ENCODE measurements at places on chromosomes 16 and 17.

DNA sequence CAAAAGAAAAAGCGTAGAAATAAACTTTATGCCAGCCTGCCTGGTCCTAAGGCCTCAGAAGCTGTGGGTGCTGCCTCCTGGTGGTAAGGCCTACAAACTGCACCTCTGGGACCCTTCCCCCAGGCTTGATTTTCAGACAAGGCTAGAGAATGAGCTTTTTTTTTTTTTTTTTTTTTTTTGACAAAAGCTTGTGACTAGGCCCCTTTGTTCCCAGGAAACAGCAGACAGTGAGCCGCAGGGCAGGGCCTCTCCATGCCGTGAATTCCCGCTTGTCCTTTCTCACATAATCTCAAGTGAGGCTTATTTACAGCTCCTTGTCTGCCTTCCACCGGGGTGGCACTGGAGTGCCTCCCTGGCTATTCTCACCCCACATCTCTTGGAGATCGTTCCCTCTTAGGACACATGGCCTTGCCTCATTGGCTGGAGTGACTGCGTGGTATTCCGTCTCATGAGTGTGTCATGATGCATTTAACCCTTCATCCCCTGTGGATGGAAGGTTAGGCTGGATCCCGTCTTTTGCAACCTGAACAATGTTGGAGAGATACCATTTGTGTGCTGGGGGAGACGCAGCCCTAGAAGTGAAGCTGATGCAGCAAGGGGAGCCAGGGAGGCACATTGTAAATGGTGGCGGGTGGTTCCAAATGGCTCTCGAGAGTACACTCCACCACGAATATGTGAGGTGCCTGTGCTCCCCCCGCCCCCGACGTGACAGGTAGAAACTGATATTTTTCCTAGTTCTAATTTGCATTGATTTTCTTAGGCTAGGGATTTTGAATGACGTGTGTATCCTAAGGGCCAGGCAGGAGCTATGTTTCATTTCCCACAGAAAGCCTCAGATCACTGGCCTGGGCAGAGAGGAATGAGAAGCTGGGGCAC, 49.6 kb downstream of the USP22 start:
- DNase-seq, result peak; percentile 95

DNA sequence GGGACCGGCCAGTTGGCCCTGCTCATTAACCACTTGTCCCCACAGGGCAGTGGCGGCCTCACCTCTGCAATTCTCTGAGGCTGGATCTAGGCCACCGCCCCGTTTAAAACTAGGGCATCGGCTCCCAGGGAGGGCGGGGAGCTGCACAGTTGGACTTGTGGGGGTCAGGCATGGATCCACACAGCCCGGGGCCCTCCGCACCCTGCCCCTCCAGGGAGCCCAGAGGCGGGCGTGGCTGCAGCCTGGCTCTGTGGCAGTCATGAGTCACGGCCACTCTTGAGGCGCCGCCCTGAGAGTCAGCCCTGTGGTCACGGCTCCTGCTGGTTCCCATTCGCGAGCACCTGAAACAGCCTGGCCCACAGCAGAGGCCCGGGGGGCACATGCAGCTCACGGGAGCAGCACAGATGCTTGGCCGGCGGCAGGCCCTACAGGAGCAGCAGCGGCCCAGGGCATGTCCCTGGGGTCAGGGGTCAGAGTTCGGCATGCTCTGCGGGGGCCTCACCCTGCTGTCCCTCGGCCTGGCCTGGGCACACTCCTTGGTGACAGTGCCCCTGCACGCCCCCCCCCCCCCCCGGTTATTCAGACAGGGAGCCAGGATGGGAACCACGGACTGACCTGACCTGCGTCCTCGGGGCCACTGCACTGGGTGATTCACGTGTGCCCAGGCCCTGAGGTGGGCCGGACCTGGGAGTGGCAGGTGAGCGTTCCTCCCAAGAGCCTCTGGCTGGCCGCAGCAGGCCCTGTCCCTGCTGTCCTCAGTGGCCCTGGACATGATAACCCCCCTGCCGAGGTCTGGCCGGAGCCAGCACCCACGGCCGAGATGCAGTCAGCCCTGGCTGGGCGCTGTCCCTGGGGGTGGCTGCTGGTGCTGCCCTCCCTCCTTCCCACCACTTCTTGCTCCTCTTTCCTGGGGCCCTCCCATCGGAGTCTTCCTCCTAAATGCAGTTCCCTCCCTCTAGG, 8.2 kb downstream of the CAPN15 start:
- peak; percentile 97 for DNase-seq

DNA sequence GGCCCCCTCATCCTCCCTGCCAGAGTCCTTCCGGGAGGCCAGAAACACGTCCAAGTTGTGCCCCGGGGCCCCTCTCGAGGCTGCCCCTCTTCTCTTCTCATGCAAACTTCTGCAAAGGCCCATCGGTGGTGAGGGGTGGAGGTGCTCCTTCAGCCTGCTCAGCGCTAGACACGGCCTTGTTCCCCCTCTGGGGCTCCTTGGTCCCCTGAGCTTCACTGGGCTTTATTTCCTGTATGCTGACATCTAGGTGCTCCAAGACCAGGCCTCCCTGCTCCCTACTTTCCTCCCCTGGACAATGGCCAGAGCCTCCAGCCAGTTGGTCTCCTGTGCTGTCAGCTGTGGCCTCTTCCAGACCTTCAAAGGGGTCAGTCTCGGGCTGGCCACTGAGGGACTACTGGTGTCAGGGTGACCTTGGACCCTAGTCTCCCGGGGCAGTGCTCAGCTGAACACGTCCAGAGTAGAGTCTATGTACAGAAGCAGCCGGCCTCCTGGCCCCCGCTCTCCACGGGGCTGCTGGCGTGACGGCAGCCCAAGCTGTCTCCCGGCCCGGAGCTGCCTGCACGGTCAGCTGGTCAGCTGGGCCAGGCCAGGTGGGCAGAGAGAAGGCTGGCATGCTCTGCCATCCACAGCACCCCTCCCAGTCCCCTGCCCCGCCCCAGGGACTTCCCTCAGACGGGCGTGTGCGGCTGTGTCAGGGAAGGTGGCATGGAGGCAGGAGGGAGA, 1.7 kb upstream of the PRR35 start:
- no peak for DNase-seq

DNA sequence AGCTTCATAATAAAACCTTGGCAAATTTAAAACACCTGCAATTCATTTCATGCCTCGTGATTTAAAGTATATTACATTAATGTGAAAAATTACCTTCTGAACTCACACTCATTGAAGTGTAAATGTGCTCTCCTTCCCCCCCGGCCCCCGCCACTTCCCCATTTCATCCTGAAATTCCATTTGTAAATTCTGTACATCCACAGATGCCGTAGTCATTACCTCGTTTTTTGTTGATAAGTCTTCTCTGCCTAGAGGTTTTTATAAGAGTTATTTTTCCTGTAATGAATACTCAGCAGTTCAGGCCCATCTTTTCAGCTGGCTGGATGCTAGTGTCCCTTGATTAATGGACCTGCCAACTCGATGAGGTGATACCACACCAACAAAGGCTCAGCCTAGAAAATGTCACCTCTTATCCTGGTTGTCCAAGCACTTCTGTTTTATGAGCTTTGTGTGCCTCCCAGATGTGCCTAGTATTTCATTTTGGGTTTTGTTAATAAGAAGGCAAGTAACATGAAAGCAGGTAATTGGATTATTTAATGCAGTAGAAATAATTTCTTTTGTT, 64.8 kb upstream of the KIFC3 start:
- no peak for DNase-seq

DNA sequence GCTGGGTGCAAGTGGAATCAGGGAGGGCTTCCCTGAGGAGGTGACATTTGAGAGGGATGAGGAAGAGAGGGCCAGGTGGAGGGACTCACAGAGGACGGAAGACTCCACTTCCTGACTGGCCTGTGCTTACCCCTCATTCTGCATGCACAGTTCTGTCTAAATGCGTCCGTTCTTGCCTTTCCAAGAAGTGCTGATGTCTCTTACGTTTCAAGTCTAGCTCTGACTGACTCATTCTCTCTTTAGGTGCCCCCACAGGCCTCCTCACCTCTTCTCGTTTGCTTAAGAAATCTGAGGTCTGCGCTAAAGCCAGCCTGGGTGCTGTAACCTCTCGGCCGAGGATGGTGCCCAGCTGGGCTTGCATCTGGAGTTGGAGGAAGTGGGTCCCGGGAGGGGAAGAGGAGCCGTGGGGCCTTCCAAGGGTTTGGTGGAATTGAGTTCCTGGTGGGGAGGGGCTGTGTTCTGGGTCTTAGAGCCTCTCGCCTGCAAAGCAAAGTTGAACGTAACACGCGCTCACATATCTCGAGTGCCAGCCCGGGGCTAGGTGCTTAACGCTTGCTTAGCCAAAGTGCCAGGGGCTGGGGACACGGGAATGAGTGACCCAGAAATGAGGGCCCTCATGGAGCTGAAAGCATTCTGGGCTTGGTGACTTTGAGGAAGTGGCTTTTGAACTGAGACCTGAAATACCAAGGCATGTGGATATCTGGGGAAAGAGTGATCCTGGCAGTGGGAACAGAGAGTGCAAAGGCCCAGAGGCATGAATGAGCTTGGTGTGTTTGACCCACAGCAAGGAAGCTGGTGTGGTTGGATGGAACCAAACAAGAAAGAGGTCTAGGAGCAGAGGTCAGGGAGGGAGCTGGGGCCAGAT, 4.8 kb downstream of the IL4R start:
- no peak for DNase-seq

DNA sequence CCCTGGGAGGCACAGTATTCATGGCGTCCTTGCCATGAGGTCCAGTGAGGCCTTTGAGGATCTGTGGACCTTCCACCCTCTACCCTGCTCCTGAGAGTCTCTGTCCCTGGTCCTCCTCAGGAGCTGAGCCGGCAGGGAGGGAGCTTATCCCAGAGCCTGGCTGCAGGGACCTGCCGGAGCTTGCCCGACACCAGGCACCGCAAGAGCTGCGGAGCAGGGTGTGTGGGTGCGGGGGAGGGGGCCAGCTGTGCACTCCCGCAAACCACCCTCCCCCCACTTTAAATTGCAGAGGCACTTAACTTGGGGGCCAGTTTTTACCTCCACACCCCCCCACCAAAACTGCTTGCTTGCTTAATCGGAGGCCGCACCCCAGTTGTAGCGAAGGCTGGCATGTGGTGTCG, 609 bp upstream of the ZNF750 start:
- DNase-seq, result no peak

DNA sequence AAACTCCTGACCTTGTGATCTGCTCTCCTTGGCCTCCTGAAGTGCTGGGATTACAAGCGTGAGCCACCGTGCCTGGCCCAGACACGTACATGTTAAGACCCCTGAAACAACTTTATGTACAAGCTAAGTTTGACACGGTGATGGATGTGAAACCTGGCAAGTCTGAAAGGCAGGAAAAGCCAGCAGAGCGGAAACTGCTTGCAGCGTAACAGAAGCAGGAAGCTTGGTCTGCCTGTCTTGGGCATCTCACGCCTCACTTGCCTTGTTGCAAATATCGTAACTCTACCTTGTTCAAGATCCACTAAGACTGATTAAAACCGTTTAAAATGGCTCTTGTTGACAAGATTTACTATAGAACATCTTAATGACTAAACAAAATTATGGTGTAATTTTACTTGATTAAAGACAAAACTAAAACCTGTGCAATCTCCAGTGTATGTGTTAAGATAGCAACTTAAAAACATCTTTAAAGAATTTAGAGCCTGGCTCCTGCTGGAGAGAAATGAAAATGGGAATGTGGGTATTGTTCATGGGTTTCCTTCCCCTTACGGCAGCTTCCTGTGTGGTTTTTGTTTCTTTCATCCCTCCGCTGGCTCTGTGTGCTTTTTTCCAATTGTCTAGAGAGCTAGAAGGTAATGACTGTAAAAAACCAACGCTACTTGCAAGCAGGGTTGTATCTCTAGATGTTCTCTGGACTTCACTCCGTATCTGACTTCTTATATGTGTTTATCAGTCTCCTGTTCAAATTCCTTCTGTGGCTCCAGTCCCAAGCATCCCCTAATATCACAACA, 477.6 kb downstream of the XYLT1 start:
- no peak for DNase-seq

GRCh38 chr16:21704733-21705132, 41.0 kb downstream of the OTOA start:
- DNase-seq, result no peak

GRCh38 chr16:87570938-87571867, 31.1 kb upstream of the JPH3 start:
- DNase-seq, result peak; percentile 89

DNA sequence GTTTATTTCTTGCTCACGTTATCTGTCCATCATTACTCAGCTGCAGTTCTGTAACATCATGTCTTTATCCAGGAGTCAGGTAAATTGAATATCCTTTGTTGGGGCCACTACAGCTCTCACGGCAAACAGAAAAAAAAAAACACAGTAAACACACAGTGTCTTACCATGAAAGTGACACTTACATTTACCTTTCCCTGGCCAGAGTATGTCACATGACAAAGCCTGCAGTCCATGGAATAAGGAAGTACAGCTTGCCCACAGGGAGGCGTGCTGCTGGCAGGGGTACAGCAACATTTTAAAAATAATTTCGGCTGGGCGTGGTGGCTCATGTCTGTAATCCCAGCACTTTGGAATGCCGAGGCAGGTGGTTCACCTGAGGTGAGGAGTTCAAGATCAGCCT, 85.7 kb upstream of the HS3ST4 start:
- no peak for DNase-seq

DNA sequence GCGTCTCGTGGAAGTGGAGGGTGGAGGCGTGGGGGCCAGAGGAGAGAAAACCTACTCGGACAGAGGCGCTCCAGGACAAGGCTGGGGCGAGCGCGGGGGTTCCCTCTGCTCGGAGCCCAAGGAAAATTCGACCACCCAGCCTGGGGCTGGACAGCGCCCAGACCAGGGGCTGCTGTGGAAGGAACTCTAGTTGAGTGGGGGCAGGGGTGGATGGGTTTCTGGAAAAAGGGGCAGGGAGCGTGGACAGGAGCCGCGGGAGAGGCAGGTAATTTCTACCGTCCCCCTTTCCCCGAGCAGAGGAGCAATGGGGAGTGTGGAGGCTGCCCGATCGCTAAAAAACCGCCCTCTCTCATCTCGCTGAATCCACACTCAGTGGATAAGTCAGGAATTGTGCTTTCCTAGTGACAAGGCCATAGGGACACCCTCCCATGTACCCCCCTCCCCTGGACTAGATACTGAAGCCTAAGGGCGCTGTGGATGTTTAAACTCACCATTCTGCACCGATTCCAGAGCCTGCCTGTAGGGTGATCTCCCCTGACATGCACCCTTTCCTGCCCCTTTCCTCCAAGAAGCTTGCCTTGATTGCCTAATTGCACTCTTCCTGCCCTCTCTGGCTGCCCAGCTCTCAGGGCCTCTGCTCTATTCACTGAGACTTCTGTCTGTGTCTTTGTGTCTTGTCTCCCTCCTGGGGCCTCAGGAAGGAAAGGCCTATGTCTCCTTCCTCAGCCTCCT, 90.7 kb upstream of the TMEM97 start:
- DNase-seq, result peak; percentile 65

- DNase-seq, result no peak
Measured at GRCh38 chr17:6073620-6074019, 3.4 kb downstream of the WSCD1 start.

GRCh38 chr17:58783380-58783779, 27.7 kb downstream of the PPM1E start:
- no peak for DNase-seq

- no peak for DNase-seq
Measured at GRCh38 chr17:41054025-41054424, 1.0 kb downstream of the KRTAP2-2 start.

GRCh38 chr16:80599466-80599865, 58.7 kb downstream of the DYNLRB2 start:
- no peak for DNase-seq

GRCh38 chr17:9845306-9845705, 19.6 kb downstream of the GLP2R start:
- DNase-seq, result no peak

- no peak for DNase-seq
Measured at GRCh38 chr16:87436225-87437172, 44.4 kb downstream of the MAP1LC3B start.
